ENCODE measurements at places on chromosomes 16 and 17.

GRCh38 chr16:78768718-78769117 is 669.3 kb downstream of the WWOX start:
- DNase-seq: no peak

DNA sequence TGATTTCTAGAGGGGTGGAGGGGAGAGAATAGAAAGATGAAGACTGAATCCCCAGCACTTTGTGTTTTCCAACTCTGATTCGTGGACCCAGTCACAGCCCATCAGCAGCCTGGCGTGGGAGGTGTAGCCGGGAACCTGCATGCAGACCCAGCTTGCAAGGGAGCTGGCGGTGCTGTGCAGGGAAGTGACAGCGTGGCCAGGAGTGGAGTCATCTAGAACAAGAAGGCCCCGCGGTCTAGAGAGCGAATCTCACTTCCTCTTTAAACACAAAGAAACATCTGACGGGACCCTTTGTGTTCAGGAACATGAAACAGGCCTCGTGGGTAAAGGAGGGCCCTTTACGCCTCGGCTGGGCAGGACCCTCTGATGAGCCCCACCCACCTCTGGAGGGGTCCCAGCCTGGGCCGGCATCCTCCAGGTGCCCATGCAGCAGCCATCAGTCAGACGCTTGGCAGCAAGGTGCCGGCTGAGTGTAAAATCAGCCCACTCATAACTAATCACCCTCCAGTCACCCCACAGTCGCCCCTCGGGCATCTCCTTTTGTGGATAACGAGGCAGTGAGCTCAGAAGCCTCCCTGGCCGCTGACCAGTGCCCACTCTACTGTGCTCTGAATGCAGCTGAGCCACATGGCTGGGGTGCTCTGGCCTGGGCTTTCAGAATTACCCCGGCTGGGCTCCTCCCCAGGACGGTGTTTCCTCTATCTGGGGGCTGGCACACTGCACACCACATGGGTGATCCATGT is 4.4 kb downstream of the SNAI3 start:
- DNase-seq: no peak

DNA sequence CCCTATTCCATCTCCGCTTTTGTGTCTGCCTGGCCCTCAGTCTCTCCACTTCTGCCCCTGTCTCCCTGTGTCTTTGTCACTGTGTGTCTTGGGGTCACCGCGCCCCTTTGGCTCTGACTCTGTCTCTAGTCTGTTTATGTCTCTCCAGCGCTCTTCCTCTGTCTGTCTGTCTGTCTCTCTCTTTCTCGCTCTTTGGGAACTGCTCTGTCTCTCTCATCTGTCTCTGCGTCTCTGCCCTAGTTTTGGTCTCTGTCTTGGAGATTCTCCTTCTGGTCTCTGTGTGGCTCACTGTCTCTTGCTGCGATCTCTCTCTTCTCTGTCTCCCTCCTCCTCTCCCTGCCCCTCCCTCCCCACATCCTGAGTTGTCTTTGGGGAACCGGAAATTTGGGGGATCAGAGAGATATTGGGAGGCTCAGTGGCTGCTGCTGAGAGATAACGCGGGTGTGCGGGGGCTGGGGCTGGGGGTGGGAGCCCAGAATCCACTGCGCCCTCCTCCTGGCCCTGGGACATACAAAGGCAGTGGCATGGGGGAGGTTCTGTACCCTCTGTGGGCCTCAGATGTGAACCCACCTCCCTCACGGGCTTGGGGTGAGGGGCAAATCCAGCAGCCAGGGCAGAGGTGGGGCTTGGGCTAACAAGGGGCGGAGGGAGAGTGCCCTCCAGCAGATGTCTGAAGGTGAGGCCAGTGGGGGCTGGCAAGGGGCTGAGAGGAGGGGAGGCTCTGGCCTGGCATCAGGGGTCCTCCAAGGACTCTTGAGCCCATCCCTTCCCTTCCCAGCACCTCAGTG is 24.4 kb downstream of the LAT start:
- no peak for DNase-seq

DNA sequence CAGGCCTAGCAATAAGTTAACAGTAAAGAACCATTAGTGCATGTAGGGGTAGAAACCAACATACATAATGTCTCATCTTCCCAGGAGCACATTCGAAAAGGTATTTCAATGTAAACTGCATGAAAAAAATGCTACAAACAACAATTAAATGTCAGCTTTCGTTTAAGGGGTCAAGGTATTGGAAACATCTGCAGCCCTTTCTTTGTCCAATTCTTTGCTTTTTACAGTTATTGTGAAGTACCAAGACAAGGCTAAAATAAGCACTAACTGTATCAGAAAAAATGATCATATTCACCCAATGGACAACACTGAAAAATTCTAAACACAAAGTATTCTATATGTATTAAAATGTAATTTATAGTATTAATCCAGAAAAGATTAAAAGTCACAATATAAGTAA is 37.9 kb downstream of the GPATCH8 start:
- DNase-seq: no peak

DNA sequence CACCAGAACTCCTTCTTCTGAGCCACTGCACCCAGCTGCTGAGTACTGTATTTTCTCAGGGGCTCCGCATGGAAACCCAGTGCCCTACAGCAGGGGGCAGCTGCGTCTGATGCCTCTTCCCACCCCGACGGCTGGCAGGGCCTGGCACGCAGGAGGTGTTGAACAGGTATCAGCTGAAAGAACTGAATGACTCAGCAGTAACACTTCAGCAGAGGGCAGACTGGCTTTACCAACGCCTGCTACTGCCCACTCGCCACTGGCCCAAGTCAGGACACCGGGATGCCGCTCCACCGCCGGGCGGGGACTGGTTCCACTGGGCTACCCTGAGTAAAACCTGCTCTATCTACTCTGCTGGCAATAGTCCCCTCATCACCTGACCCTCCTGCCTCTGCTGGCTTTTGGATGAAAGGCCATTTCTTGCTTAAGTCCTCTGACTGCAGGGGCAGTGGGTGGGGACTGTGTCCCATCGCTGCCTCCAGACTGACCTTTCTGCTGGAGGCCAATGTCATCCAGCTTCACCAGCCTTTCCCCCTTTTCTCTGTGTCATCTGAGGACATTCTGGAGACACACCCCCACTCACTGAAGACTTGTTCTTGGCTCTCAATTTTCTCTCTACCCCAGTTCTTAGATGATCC is 100.4 kb upstream of the FA2H start:
- DNase-seq: no peak

- DNase-seq: no peak
These were observed 15.4 kb downstream of the KCNJ2 start for GRCh38 chr17:70184770-70185169.

DNA sequence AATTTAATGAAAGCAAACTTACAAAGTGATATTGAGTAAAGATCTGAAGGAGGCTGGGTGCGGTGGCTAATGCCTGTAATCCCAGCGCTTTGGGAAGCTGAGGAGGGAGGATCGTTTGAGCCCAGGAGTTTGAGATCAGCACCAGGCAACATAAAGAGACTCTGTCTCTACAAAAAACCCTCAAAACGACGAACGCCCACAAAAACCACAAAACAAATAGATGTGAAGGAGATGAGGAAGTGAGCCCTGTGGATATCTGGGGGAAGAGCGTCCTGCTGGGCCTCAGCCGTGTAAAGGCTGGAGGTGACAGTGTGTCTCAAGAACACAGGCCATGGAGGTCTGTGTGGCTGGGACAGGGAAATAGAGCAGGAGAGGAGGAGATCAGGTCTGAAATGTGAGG is 68.8 kb downstream of the ITFG1 start:
- no peak for DNase-seq

- DNase-seq: no peak
These were observed 9.5 kb downstream of the WWP2 start for GRCh38 chr16:69771651-69771967.

GRCh38 chr17:49183801-49184200 is 26.6 kb downstream of the GNGT2 start:
- DNase-seq: no peak

- DNase-seq: no peak
These were observed 2.0 kb downstream of the SEPHS2 start for GRCh38 chr16:30443631-30444030.

- no peak for DNase-seq
These were observed 279 bp downstream of the HNF1B start for GRCh38 chr17:37744633-37744927.

GRCh38 chr16:79150151-79150550 is 450.4 kb downstream of the MAF start:
- no peak for DNase-seq

DNA sequence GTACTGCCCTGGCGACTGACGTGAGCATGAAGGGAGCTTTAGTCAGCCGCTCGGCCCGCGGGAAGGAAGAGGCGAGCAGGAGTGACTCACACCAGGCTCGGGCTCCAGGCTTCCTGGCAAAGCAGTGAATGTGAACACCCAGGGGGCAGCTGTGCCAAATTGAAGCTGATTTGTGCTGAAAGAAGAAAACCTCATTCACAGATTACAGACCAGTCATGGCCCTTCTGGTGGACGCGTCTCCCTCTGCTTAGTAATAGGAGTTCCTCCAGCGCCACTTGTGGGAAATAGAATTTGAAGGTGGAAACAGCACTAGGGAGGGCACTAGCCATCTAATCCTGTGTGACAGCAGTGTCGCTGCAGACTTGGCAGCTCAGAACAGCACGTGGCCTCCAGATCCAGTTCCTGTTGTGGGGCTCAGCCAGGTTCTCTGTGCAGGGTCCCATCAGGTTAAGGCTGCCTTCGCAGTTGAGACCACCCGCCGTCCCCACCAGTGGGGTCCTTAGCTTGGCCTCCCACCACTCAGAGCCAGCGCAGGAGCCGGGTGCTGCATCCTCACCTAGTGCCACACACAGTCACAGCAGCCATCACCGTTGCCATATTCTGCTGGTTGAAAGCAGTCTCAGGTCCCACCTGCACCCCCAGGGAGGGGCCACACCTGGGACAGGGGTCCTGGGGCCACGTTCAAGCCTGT is 164.5 kb upstream of the CHMP6 start:
- DNase-seq: peak; percentile 84

DNA sequence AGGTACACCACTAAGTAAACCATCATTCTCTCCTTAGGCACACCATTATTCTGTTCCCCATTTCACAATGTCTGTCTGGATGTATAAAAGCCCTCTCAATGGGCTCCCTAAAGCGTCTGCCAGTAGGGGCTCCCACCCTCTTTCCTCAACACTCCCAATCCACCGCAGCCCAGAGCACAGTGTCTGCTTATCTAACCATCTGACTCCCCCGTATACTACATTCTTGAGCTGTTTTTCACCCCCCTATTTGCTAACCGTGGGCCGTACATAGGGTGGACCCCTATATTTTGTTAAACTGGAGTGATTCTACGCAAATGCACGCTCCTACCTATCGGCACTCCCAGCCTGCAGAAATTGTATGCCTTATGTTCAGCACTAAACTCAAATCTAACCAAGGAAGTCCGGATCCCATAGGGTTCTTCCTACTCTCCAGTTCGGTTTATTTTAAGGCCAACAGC is 685 bp upstream of the PSMD3 start:
- no peak for DNase-seq

DNA sequence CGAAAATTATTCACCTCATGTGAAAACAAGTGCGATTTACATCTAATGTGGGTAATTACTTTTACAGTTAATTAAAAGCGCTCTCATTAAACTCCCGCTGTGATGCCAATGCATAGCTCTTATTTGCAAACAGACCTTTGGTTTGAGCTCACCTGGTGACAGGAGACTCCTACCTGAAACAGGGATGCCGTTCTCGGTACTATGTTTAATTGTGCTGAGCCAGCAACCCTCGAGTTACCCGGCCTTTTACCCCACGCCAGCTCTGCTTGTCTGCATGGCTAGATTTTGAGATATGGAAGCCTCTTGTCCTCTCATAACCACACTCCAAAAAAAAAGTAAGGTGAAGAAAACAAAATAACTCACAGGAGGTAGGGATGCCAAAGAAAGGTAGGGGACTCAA is 690.4 kb upstream of the RBFOX1 start:
- DNase-seq: no peak

DNA sequence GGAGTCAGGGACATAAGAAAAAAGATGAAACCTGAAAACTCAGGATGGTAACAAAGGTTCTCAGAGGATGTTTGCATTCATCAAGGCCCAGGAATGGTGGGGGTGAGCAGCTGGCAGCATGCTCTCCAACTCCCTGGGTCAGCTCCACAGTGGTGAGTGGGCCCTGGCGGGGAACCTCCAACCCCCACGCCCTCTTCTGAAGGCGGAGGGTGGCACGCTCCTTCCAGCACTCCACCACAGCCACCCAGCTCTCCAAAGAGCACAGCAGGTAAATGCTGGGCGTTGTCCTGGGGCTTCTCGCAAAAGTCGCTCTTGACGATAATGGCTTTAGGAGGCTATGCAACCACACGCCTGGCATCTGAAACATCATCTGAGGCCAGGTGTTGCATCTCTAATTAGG is 173.8 kb downstream of the C16orf78 start:
- no peak for DNase-seq

DNA sequence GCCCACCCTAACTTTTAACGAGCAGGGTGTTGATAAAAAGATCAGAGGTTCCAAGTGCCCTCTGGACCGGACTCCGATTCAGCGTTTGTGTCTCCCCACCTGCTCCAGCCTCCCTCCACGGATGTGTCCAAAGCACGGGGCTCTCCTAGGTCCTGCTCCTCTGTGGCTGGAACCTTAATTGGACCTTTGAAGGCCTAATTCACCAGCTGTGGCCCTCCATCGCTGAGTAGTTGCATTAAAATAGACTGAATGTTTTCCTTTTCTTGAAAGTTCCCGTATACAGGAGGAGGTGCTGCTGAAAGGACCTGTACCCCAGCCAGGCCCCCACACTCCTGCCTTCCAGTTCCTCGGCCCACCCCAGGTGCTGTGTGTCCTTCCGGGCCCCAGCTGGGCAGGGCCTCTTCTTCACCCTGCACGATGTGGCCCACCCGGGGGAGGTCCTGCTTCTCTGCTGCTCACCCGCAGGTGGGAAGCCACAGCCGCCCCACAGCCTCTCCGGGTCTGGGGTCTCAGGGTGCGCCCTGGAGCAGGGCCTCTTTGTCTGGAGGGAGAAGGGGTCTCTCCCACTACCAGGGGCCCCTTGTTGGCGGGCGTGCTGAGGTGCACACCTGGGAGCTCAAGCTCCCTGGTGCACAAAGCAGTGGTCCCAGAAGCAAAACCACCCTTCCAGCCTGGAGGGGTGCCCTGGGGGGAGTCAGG is 1.3 kb upstream of the CACNA1H start:
- DNase-seq: no peak

DNA sequence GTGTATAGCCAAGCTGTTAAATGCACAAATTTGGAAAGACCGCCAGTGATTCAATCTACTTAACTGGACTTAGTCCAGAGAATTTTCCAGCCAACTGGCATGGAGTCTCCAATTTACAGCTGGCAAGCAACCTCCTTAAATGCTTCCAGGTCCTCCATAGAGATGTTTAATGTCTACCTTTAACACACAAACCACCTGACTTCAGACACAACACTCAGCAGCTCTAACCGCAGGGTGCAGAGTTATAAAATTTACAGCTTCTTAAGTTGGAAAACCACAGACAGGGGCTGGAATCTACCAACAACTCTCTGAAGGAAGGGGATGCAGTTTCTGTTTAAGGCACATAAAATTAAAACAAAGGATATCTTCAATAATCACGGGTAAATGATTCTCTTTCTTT is 106.9 kb downstream of the SYCE1L start:
- DNase-seq: no peak

GRCh38 chr17:32487473-32488176 is 832 bp downstream of the CDK5R1 start:
- no peak for DNase-seq

Measured in thoracic aorta (tissue), 2 donors.